CD4-positive, alpha-beta T cell treated with Interleukin-2 at 100 ng/mL for 4 hours (primary cell): ENCODE measurements at places on chromosomes 13 and 19.
A peak's percentile ranks its signal among the peaks of the same experiment; 100 is the strongest.

DNA sequence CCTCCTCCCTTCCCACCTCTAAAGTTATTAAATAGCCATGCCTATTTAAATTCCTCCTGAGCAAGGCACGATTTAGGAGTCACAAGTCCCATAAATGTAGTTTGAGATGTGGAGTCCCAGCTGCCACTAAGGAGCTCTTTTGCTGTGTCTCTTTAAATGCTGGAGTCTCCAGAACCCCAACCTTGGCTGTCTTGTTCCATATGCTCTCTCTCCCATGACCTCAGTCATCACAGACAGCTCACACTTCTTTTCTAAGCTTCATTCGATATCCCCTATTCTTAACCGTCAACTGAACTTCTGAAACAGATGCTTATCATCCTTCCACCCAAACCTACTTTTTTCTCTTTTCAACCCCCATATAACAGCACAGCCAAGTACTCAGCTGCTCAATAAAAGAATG is 197.1 kb downstream of the VWA8 start:
- DNase-seq = no peak

- peak; percentile 30 for DNase-seq
Measured at GRCh38 chr19:34308381-34309367, 54.3 kb downstream of the GARRE1 start.

DNA sequence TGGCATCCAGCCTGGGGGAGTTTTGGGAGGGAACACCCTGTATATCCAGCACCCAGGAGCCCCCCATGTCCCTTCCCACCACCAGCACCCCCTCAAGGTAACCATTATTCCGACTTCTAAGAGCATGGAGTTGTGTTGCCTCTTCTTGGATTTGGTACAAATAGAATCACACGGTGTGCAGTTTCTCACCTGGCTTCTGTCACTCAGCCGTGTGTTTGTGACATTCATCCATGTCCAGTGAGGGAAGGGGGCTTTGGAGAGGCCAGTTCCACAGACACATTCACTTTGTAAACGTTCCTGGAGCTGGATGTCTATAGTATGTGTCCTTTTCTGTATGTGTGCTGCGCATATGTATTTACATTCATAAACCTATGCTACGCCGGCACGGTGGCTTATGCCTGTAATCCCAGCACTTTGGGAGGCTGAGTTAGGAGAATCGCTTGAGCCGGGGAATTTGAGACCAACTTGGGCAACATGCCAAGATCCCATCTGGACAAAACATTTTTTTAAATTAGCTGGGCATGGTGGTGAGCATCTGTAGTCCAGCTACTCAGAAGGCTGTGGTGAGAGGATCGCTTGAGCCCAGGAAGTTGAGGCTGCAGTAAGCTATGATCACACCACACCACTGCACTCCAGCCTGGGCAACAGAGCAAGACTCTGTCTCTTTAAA is 36.6 kb downstream of the MYH14 start:
- DNase-seq = no peak

DNA sequence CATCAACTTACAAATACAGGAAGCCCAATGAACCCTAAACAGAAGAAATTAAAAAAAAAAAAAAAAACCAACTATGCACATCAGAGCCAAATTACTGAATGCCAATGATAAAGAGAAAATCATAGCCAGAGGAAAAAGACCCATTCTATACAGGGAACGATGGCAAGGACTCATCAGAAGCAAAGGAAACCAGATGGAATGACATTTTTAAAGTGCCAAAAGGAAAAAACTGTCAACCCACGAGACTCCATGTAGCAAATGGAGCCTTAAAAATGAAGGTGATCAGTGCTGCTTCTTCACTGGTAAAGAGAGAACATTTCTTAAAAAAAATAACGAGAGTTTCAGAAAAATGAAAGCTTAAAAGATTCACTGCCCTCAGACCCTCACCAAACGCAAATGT is 18.3 kb downstream of the PCID2 start:
- no peak for DNase-seq

DNA sequence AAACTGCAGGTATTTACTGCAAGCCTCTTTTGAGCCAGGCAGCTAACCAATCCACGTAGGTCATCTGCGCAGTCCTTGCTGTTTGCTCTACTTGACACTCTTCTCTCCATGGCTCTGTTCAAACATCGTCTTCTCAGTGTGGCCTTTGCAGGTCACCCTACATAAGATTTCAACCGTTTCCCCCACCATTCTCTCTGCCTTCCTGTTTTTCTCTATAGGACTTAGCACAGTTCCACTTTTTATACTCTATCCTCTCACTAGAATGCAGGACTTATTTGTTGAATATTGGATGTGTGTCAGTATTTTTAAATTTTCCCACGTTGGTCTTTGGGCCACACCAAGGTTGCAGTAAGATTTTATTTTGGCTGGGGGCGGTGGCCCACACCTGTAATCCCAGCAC is 1.7 kb upstream of the FBXW9 start:
- no peak for DNase-seq

DNA sequence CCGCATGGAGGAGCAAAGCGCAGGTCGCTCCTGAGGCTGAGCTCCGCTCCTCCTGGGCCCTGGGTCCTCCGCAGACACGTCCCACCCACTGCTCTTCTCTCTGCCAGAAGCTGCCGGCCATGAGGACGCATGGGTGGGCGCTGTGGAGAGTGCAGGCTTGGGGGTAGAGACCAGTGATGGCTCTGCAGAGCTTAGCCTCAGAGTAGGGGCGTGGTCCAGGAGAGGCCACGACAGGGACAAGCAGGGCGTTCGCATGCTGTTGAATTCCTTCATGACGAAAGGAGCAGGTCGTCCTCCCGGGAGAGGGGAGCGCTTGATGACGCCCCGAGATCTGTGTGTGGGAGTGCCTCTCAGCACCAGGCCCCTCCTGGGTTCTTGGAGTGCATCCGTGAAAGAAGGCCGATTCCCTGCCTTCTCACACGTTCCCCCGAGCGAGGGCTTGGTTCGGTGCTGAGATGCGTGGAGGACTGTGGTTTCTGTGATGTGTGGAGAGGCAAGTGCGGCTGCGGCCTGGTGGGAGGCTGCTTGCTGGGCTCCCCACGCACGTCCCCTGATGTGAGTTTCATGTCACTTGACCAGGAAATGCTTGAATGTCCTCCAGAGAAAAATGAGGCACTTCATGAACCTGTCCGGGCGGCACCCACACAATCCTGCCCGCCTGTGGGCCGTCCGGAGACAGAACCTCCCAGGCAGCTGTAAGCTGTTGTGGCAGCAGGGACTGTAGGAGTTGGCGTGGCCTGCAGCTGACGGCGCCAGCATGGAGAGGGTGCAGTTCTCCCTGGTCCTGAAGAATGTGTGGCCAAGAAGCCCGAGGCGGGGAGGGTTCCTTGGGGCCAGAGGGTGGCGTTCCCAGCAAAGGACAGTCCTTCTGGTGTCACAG is 4.5 kb downstream of the SF3A2 start:
- DNase-seq = no peak

- DNase-seq = peak; percentile 58
Measured at GRCh38 chr19:40229484-40229883, 3.0 kb upstream of the CCNP start.

- DNase-seq = no peak
Measured at GRCh38 chr19:5222178-5222577, 118.4 kb downstream of the PTPRS start.

DNA sequence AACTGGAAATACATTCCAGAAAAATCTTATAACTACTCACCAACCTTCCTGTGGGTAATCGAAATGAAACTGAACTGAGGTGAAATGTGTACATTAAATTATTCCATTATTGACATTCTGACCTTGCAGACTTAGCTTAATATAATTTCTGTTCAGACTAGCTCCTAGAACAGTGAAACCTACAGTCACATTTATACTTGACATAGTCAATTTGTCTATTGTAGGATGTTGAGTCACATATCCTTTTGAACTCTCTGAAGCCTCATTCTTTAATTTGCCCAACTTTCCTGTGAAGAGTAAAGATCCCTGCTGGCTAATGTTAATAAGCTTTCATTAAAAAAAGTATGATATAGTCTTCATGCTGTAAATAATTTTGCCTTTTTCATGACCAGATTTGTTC is 92.0 kb upstream of the SCEL start:
- DNase-seq = no peak

- no peak for DNase-seq
Measured at GRCh38 chr19:39155114-39155700, 29.6 kb downstream of the PAK4 start.

- no peak for DNase-seq
Measured at GRCh38 chr19:51903192-51903591, 1.6 kb downstream of the ZNF649 start.

GRCh38 chr19:4369888-4370260 is 26.5 kb downstream of the MPND start:
- DNase-seq = peak; percentile 78

DNA sequence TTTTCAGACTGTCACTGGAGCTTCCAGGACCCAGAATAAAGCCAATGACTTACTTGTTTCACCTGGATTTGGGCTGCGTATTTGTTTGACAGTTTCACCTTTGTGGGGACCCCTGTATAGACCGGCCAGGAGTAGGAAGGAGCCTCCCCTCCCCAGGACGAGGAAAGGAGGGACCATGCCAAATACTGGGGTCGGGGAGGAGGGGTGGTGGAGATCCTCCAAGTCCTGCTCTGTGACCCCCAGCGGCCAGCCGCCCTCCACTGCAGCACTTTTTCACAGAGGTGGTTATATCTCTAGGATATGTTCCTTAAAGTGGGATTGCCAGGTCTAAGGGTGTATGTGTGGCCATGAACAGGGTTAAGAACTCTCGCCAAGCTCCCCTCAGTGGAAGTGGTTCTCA is 25.7 kb upstream of the ZNF492 start:
- no peak for DNase-seq

DNA sequence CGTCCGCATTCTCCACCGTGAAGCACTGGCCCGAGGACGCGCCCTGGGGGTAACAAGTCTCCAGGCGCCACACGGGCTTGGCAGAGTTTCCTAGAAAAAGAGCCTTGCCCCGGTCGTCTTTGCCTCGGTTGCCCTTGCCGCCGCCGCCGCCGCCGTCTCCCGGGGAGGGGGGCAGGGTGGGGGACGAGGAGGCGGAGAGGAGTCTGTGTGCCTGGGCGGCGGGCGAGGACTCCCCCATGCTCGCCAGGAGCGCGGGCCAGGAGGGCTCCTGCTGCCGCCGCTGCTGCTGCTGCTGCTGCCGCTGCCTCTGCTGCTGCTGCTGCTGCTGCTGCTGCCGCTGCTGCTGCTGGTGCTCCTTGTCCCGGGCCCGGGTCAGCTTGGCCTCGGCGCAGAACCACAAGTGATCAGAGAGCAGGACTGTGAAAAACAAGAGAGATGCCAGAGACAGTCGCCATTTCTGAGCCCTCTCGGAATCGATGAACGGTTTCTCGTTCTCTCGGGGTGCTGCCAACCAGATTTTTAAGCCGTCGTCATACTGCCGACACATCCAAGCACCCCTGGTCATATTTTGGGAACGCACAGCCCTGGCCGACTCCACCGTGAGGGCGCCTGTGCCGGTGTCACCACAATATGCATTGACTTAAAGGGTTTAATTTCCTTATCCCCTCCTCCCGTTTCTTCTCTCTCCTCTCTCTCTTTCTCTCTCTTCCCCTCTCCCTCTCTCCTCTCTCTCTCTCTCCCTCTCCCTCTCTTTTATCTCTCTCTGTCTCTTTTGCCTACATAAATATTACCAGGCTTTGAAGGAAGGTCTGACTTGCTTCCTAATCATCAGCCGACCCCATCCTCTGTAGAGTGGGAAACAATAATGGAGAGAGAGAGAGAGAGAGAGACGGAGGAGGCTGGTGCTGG is 349.1 kb downstream of the LIG4 start:
- no peak for DNase-seq

GRCh38 chr19:18883526-18884304 is 12.2 kb downstream of the CERS1 start:
- no peak for DNase-seq

DNA sequence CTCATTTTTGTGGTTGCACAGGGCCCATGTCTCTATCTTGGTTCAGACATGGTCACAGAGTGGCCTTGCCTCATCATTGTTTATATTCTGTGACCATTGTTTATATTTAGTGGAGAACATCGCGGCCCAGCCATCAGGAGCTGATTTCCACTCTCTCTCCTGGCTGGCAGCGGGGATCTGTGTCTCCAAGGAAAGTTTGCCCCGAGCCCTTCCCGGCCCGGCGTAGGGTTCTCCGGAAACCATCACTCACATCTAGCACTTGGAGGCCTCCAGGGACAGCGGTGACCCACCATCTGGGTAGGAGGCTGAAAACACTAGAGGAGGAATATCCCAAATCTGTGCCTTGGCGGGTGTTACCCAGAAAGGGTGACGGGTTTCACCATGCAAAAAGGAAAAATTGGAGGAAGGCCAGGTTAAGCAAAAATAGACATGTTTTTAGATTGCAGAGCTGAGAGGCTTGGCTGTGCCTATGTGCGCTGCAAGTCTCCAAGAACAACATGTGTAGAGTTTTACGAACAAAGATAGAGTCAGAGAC is 726 bp upstream of the ZNF358 start:
- DNase-seq = no peak

DNA sequence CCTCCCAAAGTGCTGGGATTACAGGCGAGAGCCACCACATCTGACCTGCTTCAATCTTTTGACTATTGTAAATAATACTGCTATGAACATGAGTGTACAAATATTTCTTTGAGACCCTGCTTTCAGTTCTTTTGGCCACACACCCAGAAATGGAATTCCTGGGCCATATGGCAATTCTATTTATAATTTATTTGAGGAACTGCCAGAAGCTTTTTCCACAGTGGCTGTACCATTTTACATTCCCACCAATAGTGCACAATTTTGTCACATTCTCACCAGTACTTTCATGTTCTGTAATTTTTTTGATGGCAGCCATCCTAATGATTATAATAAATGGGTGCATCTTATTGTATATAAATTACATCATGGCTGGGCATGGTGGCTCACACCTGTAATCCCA is 13.7 kb upstream of the FCER2 start:
- DNase-seq = no peak

DNA sequence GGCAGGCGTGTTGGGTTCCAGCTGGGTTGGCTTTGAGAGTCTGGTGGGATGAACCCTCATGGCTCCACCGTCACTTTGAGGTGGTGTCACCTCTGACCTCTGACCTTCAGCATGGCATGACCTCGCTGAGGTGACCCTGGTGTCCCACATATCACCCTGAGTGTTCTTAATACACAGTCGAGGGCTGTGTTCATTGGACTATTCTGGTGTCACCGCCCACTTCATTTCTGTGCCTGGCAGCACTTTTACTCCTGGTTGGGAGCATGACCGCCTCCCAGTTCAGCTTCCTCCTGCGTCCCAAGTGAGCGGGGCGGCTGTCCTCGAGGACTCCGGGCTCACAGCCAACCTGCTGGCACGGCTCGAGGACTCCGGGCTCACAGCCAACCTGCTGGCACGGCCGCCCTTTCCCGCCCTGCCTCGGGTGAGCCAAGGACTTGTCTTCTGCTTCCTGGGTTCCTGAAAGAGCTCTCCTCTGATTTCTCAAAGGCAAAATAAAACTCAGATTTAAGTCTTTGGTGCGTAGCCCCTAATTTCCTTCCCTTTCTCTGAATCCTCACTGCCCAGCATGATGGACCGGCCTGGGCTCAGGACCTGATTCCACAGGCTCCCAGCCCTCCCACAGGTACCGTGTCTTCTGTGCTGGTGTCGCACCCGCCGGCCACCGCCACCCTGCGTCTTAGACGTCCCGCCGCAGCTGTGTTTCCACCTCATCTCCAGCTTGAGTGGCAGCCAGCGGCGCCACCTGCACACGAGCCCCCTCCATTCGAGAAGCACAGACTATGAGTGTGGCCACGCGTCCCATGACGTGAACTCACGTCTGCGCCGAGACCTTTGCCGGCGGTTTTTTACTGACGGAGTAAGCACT is 10.4 kb downstream of the ATP4B start:
- no peak for DNase-seq

- no peak for DNase-seq
Measured at GRCh38 chr13:113915012-113915763, 51.3 kb upstream of the GAS6 start.

GRCh38 chr19:18494267-18494607 is 27.6 kb downstream of the ELL start:
- no peak for DNase-seq

- DNase-seq = no peak
Measured at GRCh38 chr13:36323951-36324566, 22.1 kb downstream of the SPART start.
